Stimulated activated CD4-positive, alpha-beta T cell treated with anti-CD3 and anti-CD28 coated beads, Interleukin-2, amount 100 ng/mL, for 24 hours (primary cell): ENCODE measurements at places on chromosomes 16 and 17.

- no peak for DNase-seq
Measured at GRCh38 chr17:77864234-77865111, 94.0 kb upstream of the TNRC6C start.

DNA sequence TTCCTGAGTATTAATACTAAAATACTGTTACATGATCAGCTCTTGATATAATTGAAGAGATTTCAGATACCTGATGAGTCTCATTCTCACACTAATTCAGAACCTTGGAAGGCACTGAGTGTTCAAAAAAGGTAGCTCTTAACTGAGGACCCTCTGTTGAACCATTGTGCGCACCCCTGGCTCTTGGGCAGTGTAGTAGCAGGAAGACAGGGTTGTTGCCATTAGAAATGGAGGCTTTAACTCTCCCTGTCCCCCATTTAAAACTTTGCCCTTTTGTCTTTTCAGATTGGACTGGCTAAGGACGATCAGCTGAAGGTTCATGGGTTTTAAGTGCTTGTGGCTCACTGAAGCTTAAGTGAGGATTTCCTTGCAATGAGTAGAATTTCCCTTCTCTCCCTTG is 1.8 kb downstream of the EIF1 start:
- DNase-seq, result no peak

GRCh38 chr17:65737451-65737850 is 176.0 kb upstream of the AXIN2 start:
- no peak for DNase-seq

GRCh38 chr17:41329279-41329948 is 13.9 kb upstream of the KRTAP17-1 start:
- no peak for DNase-seq

GRCh38 chr17:31269578-31269983 is 27.5 kb downstream of the OMG start:
- no peak for DNase-seq
